ENCODE measurements at places on chromosomes 7 and 10. TPM values are rescaled to one million over a fixed set of nuclear protein-coding genes. Genes with fewer than 3 reads are reported as not detected.

The TIMM23B gene
- total RNA-seq = 29.7 TPM

The TMEM72 gene
- not detected for total RNA-seq

The TUBB8 gene
- total RNA-seq = 0.59 TPM

The GALNT17 gene
- 9.9 TPM for total RNA-seq

The ZNHIT1 gene
- total RNA-seq = 107 TPM

The HABP2 gene
- total RNA-seq = 0.66 TPM

The RPEL1 gene
- not detected for total RNA-seq

DNA sequence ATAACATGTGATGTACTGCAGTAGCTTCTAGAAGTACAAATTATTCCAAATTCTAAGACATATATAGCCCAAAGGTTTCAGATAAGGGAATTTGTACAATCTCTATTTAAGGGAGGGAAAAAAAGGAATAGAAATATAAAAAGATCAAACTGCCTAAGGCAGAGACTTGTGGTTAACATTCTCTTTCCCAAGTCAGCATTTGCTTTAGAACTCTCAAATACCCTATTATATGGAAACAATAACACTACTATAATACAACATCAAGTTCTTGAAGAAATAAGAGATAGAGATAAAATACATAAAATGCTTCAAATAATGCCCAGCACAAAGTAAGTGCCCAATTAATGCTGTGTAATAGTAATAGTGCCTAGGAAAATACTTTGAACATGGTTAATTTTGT, 123.1 kb downstream of the CRPPA start:
- H3K4me1 ChIP-seq = no peaks in the 10 kb centered on the region
- no peaks in the 10 kb centered on the region for H3K27me3 ChIP-seq
- H3K27ac ChIP-seq = no peak overlapping the region
- no peaks in the 10 kb centered on the region for H3K36me3 ChIP-seq
- no peak for DNase-seq

DNA sequence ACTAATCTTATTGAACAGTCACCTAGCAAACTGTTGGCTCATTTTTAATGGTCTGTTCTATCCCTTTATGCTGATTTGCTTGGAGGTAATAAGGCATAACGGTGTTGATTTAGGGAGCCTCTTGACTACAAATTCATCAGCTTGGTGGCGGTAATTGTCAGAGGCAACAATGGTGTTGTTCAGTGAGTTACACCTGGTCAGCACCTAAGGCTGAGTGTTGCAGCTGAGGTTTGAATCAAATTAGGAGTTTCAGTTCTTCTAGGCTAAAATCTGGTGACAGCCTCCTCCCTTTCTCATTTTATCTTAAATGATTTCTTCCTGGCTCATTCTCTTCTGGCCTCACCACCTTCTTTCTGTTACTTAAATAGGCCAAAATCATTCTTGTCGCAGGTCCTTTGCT, 42.3 kb upstream of the SP8 start:
- no peak overlapping the region for H3K4me3 ChIP-seq
- no peak for DNase-seq
- H3K27me3 ChIP-seq = no peaks in the 10 kb centered on the region
- H3K36me3 ChIP-seq = no peaks in the 10 kb centered on the region

DNA sequence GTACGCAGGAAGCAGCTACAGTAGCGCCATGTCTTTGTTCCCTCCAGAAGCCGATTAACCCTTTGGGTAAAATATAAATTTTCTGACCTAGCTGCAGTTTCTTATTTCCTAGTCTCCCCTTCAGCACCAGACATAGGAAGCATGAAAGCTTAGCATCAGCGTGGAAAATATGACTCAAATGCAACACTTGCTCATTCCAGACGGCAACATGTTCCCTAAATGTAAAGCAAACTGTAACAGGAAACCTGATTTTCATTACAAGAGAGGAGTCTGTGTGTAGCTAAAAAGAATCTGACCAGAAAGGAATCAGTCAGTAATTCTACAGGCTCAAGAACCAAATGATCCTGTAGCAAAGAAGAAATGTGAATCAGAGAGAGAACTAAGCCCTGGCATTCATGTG, 219.2 kb downstream of the C7orf25 start:
- H3K27me3 ChIP-seq = no peaks in the 10 kb centered on the region
- no peak overlapping the region for H3K27ac ChIP-seq
- H3K4me1 ChIP-seq = no peaks in the 10 kb centered on the region
- H3K4me3 ChIP-seq = no peak overlapping the region
- H3K36me3 ChIP-seq = no peaks in the 10 kb centered on the region
- no peak for DNase-seq

- no peaks in the 10 kb centered on the region for H3K27me3 ChIP-seq
- H3K4me1 ChIP-seq = no peaks in the 10 kb centered on the region
- H3K36me3 ChIP-seq = no peaks in the 10 kb centered on the region
- H3K4me3 ChIP-seq = no peak overlapping the region
- H3K27ac ChIP-seq = no peak overlapping the region
These were observed 201.3 kb downstream of the JCAD start for GRCh38 chr10:29857843-29858701.

Data from breast epithelium (tissue), 4 donors.